Epithelial cell of umbilical artery (primary cell): ENCODE measurements at places on chromosomes 1 and 21. TPM values are rescaled to one million over a fixed set of nuclear protein-coding genes. Genes with fewer than 3 reads are reported as not detected.

Gene NUCKS1
- total RNA-seq, result 143 and 144 TPM in 2 replicates

Gene PTGFRN
- 47.0 and 71.8 TPM in 2 replicates for total RNA-seq

Gene CHIT1
- total RNA-seq, result under 0.01 TPM in 1 of 2 replicates, not detected in the other

Gene CD5L
- not detected in 2 replicates for total RNA-seq

Gene CALML6
- not detected in 2 replicates for total RNA-seq

Gene HMGCS2
- not detected in 2 replicates for total RNA-seq

Gene PTPN22
- 2.7 and 5.2 TPM in 2 replicates for total RNA-seq
